ENCODE measurements at places on chromosomes 7 and 10.

DNA sequence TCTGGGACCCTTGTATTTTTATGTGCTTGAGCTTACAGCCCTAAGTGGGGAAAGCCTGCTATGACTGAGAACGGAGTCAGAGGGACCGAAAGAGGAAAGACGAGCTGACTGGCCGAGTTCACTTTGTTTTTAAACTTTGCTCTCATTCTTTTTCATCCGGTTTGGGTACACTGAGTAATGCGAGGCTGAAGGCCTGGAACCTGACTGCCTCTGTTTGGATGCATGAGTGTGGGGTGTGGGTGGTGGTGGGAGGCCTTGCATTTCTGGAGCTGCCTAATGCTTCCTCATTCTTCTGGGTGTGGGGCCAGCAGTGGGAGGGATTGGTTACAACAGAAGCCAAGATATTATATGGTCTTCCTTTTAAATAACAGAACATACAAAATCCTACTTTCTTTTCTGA, 155.5 kb downstream of the BUB3 start:
- no peak for DNase-seq

DNA sequence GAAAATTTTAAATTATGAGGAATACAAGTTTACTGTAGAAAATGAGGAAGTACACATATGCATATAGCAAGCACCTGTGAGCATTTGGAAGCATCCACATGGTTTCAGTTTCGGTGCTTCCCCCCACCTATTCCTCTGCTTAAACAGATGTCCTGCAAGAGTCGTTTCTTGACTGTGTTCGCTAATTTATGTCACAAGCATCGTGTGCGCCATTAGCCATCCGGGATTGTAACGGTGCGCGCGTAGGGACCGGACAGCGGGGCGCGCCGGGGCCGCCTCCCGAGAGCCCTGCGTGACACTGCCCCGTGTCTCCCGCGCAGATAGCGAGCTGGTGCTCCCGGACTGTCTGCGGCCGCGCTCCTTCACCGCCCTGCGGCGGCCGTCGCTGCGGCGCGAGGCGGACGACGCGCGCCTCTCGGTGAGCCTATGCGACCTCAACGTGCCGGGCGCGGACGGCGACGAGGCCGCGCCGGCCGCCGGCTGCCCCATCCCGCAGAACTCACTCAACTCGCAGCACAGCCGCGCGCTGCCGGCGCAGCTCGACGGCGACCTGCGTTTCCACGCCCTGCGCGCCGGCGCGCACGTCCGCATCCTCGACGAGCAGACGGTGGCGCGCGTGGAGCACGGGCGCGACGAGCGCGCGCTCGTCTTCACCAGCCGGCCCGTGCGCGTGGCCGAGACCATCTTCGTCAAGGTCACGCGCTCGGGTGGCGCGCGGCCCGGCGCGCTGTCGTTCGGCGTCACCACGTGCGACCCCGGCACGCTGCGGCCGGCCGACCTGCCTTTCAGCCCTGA, 90.9 kb downstream of the NEURL1 start:
- DNase-seq: no peak

DNA sequence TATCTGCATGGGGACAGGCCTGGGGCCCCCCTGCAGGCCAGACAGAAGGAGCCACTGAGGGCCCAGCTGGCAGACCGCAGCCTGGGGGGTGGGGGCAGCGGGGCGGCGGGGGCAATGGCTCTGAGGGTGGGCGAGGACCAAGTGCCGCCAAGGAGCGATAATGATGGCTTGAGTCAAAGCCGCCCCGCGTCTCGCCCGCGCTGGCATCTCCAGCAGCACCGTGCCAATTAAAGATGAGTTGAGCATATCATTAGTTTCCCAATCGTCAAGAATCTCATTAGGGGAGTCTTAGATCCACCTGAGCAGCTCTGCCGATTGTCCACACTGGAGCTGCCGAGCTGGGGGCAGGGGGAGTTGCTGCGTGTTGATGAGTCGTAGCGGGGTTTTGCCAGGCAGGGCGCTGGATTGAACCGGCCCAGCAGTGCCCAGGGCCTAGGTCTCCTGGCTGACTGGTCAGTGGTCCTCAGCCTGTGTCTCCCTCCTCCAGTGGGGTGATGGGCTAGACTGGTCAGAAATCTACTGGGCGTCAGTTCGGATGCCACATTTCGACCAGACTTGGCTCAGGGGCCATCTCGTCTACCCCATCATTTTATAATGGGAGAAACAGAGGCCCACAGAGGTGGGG, 41.0 kb upstream of the PSMG3 start:
- no peak for DNase-seq

- no peak for DNase-seq
Measured at GRCh38 chr10:1596482-1597099, 140.7 kb downstream of the ADARB2 start.

DNA sequence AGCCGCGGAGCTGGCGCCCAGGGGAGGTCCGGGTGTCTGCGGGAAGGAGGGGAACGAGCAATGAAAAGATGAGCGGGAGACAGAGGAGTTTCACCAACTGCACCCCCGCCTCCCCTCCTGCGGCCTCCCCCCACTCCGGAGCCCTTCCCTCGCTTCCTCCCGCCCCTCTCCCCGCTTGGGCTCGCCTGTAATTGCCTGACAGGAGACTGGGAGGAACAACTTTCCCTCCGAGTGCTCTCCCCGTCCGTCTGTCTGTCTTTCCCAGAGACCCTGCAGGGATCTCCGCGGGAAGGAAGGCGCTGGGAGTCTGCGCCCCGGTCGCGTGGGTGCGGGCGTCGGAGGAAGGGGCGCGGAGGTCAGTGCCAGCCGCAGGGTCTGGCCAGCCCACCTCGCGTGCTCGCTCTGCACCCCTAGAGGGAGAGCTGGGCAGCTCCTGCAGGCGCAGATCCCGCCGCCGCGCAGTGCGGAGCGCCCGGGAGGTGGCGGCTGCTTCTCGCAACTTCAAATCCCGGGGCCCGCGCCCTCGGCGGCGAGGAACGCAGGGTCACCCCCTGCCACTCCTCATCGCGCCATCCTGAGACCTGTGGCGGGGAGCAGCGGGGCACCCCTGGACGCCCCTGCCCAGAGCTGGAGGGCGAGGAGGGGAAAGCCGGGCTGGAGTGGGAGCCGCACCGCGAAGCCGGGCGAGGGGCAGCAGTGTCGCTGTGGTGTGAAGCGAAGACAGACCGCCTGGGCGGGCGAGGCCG, 511 bp upstream of the NRP1 start:
- DNase-seq: no peak
